Right atrium auricular region (tissue), 2 donors: ENCODE measurements at places on chromosomes 12 and 14. TPM values are rescaled to one million over a fixed set of nuclear protein-coding genes. Genes with fewer than 3 reads are reported as not detected.

DNA sequence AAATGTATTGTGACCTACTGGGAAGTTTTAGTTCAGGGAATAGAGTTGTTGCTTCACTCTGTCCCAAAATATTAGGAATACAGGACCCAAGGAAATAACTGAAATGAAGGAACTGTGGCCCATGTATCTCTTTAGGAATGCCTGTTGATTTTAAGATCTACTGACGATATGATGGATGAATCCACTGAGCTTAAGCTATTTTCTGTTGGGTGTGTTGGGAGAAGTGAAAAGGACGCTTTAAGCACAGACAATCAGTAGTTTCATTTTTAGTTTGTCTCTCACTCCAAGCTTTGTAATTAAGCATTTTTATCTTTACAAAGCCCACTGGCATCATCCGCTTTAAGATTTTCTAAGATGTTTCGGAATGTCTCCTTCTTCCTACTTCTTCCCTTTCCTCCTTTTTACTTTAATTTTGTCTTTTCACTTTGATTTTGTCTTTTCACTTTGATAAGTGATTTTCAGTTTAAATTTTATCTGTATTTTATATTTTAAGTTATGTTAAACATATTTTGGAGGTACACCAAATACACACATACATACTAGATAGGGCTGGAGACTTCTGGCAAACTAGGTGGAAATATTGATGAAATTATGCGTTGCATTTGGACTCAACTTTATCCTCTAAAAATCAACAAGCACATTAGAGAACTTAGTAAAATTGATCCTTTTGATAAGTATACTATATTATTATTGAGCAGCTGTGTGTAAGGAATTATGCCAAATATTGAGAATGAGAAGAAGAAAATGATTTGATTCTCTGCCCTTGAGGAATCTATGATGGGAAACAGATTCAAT lies 52.3 kb upstream of the USP44 start:
- DNase-seq: no peak
- H3K27me3 ChIP-seq: no peaks in the 10 kb centered on the region
- H3K27ac ChIP-seq: no peak overlapping the region
- H3K4me1 ChIP-seq: peaks cover 35% of the 10 kb centered on the region
- no peaks in the 10 kb centered on the region for H3K36me3 ChIP-seq

GRCh38 chr14:54643696-54644176 lies 76.8 kb downstream of the SAMD4A start:
- H3K27ac ChIP-seq: peak overlapping the region; percentile 18
- no peaks in the 10 kb centered on the region for H3K4me1 ChIP-seq
- no peak for DNase-seq

The KCNC2 gene
- total RNA-seq: not detected

- H3K4me1 ChIP-seq: no peaks in the 10 kb centered on the region
- H3K27me3 ChIP-seq: no peaks in the 10 kb centered on the region
- peaks cover 15% of the 10 kb centered on the region for H3K36me3 ChIP-seq
- H3K4me3 ChIP-seq: no peak overlapping the region
- no peak overlapping the region for H3K27ac ChIP-seq
Measured at GRCh38 chr14:50417853-50418252, 21.2 kb upstream of the CDKL1 start.

The SERPINA9 gene
- total RNA-seq: not detected

- no peaks in the 10 kb centered on the region for H3K36me3 ChIP-seq
- DNase-seq: no peak
- H3K27me3 ChIP-seq: no peaks in the 10 kb centered on the region
- peaks cover 22% of the 10 kb centered on the region for H3K4me1 ChIP-seq
Measured at GRCh38 chr14:101784631-101785030, 23.1 kb downstream of the PPP2R5C start.

- H3K4me1 ChIP-seq: peaks cover 24% of the 10 kb centered on the region
- DNase-seq: peak; percentile 90
- peak within 1 kb of the TSS; percentile 82 for H3K27ac ChIP-seq
- peak within 1 kb of the TSS; percentile 91 for H3K4me3 ChIP-seq
Measured at GRCh38 chr12:101830367-101831325, at the start of gene GNPTAB. TSS of gene GNPTAB (minus strand) at chr12:101830959. CDS start at chr12:101830675, 284 bp downstream.

GRCh38 chr12:114826244-114826643 lies 142.3 kb upstream of the TBX3 start:
- no peak overlapping the region for H3K4me3 ChIP-seq
- H3K36me3 ChIP-seq: no peaks in the 10 kb centered on the region
- no peak for DNase-seq

DNA sequence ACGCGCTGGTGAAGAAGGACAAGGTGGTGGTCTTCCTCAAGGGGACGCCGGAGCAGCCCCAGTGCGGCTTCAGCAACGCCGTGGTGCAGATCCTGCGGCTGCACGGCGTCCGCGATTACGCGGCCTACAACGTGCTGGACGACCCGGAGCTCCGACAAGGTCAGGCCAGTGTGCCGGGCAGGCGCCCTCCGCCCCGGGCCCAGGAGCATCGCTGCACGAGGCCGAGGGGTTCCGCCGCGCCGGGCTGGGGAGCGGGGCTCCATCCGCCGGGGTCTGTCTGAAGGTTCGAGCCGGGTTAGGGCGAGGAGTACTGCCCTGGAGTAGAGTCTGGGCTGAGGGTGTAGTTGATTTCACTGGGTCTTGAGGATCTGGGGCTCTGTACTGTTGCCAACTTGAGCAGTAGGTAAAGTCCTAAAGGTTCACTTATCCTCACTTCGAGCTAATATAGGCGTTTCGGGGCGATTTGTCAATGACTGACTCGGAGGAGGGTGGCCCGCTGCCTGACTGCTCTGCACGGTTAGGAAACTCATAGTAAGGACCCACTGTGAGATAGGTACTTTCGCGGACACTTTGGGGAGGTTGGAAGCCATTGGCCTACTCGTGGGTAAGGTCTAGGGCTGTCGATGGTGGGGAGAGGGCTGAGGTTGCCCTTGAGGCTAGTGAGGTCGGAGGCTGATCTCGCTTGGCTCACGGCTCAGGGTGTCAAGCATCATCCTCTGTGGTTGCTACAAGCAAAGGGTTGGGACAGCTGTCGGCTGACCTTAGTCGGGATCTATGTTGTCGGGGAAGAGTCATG lies 574 bp downstream of the GLRX5 start:
- peak overlapping the region; percentile 87 for H3K27ac ChIP-seq
- H3K36me3 ChIP-seq: no peaks in the 10 kb centered on the region
- DNase-seq: no peak
- H3K4me1 ChIP-seq: no peaks in the 10 kb centered on the region
- H3K4me3 ChIP-seq: peak overlapping the region; percentile 76

DNA sequence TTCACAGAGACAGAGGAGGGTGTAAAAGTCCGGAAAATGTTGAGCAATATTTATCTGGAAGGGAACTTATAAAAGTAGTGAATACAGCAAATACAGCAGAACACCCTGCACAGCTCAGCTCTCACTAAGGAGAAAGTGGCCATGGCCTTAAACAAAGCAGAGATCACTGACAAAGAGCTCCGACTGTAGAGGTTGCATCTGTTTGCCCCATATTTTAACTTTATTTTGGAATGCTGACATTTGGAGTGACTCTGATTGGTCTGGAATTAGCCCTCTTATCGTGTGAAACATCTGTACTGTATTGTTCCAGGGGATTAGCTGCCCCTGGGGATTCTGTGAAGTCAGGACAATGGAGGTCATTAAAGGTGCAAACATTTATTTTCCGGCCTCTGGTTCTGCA lies 1275.7 kb upstream of the FLRT2 start:
- no peaks in the 10 kb centered on the region for H3K27me3 ChIP-seq
- no peak for DNase-seq
- H3K4me1 ChIP-seq: no peaks in the 10 kb centered on the region
- H3K4me3 ChIP-seq: no peak overlapping the region
- no peaks in the 10 kb centered on the region for H3K36me3 ChIP-seq
- no peak overlapping the region for H3K27ac ChIP-seq

DNA sequence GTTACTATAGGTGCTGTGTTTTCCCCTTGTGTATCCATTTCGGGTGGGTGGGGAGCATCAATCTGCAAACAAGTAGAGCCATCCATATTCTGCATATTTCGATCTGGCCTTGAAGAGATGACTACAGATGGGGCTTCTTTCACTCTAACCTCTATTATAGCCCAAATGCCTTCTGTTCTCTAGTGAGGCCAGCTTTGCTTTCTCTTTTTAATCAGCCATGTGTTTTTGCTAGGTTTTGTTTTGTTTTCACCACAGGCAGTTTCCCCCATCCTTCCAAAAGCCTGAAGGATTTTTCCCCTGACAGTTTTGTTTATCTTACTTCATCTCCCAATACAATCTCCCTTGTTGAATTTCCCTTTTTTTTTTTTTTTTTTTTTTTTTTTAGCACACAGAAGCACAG lies 224.1 kb downstream of the BTG1 start:
- H3K4me3 ChIP-seq: no peak overlapping the region
- DNase-seq: no peak
- peaks cover 4% of the 10 kb centered on the region for H3K4me1 ChIP-seq
- no peaks in the 10 kb centered on the region for H3K27me3 ChIP-seq

- H3K4me3 ChIP-seq: no peak overlapping the region
- H3K4me1 ChIP-seq: no peaks in the 10 kb centered on the region
- no peak overlapping the region for H3K27ac ChIP-seq
- no peaks in the 10 kb centered on the region for H3K27me3 ChIP-seq
Measured at GRCh38 chr14:33812181-33812580, 138.7 kb downstream of the EGLN3 start.

The TESPA1 gene
- total RNA-seq: not detected

GRCh38 chr12:116133149-116133548 lies 144.3 kb downstream of the MED13L start:
- peaks cover 55% of the 10 kb centered on the region for H3K4me1 ChIP-seq
- H3K27me3 ChIP-seq: no peaks in the 10 kb centered on the region
- no peaks in the 10 kb centered on the region for H3K36me3 ChIP-seq
- H3K27ac ChIP-seq: no peak overlapping the region
- H3K4me3 ChIP-seq: no peak overlapping the region

The LALBA gene
- total RNA-seq: not detected

GRCh38 chr12:71636704-71637115 lies 26.9 kb downstream of the ZFC3H1 start:
- no peak overlapping the region for H3K4me3 ChIP-seq
- no peak overlapping the region for H3K27ac ChIP-seq
- H3K27me3 ChIP-seq: no peaks in the 10 kb centered on the region
- no peaks in the 10 kb centered on the region for H3K4me1 ChIP-seq

- DNase-seq: no peak
- no peaks in the 10 kb centered on the region for H3K36me3 ChIP-seq
- no peak overlapping the region for H3K4me3 ChIP-seq
Measured at GRCh38 chr12:26767865-26768264, 65.1 kb downstream of the ITPR2 start.

- peaks cover 18% of the 10 kb centered on the region for H3K36me3 ChIP-seq
- H3K27me3 ChIP-seq: no peaks in the 10 kb centered on the region
- H3K4me1 ChIP-seq: no peaks in the 10 kb centered on the region
- peak within 1 kb of the TSS; percentile 85 for H3K4me3 ChIP-seq
- H3K27ac ChIP-seq: peak within 1 kb of the TSS; percentile 88
- DNase-seq: no peak
Measured at GRCh38 chr12:120710031-120710804, at the start of gene UNC119B. TSS of gene UNC119B (plus strand) at chr12:120710458. CDS start at chr12:120710475, 17 bp downstream.

The CREBL2 gene
- total RNA-seq: 22.7 TPM
